Heart left ventricle (tissue), 16 donors: ENCODE measurements at places on chromosomes 16 and 17. TPM values are rescaled to one million over a fixed set of nuclear protein-coding genes. Genes with fewer than 3 reads are reported as not detected.

NOG gene
- total RNA-seq = not detected

PRSS21 gene
- not detected for total RNA-seq

PERCC1 gene
- not detected for total RNA-seq

TEX14 gene
- 0.12 TPM for total RNA-seq

- DNase-seq = no peak
Observed at GRCh38 chr17:8142887-8143580, 9.2 kb downstream of the PER1 start.

DNA sequence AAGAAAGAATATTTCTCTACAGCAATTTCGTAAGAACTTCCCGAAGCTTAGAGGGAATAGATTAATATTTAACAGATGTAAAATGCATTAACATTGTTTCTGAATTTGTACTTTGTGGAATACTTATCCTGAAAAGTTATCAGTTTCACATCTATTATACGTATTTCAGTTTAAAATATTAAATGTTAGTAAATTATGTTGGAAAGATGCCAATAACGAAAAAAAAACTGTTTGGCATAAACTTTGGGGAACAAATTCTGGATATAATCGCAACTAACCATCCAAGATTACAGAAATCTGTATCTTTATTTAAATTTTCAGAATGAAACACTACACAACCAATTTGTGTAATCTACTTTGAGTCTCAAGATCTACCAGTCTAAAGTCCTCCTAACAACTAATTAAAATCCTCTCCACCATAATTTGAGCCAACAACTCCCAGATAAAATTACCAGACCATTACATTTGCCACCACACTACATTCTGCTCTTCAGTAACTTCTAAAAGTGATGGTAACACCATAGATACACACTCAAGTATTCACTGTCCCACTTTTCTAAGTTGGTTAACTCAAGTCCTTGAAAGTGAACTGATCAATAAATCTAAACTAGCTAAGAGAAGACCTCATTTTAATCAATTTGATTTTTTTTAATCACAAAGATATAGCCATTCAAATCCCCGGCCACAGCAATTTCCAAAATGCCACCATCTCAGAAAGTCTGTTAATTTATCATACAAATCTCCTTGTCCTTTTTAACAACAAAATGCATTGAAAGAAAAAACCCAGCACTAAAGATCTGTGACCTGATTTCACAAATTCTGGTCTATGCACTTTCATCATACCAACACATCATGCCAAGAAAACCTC is 2.0 kb downstream of the SIAH1 start:
- no peak for DNase-seq

CES5A gene
- not detected for total RNA-seq

DNA sequence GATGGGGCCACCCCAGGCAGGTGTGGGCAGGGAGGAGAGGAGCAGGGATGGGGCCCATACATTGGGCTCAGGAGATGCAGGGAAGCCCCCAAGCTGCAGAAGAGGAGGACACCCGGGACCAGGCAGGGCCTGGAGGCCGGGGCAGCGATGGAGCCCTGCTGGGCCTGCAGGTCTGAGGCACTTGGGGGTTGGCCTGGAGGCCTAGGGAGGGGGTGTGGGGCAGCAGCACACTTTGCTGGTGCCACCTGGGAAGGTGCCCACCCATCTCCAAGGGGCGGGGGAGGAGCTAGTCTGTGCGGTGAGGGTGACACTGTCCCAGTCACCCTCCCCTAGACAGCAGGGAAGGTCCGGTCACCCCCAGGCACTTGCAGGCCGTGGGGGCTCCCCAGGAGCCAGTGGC is 6.4 kb upstream of the CCDC57 start:
- no peak for DNase-seq

SLC12A3 gene
- total RNA-seq = not detected

ACE gene
- 7.6 TPM for total RNA-seq

DNA sequence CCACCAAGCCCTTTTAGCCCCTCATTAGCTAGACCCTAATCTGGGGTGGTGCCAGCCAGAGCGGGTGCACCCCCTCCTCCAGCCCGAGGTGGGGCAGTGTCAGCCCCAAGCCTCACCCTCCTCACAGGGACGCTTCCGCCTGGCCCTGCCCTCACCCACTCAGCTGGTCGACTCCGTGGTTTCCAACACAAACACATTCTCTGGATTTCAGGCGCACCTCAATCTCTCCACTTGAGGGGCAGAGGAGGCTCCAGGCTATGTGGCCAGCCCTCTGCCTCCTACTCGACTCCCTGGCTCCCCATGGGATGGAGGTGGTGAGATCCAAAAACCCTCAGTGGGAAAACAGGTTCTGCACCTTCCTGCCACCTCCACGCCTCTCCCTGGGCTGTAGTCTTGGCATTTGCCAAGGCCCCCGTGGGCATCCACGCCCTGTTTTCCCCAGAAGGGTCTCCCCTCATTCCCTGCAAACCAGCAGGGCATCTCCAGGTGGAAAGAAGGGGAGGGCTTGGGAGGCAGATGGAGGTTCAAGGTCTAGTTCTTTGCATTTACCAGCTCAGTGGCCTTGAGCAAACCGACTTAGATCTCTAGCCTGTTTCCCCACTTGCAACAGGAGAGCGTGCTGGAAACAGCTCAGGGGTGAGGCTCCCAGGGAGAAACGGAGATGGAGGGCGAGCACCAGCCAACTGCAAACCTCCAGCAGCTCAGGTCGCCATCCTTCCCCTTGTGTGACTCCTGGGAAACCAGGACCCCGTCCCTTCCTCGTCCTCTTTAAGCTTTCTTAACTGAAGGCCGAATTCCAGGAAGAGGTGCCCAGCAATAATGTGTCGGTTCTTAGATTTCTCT is 1.7 kb downstream of the EMP2 start:
- peak; percentile 69 for DNase-seq

DNA sequence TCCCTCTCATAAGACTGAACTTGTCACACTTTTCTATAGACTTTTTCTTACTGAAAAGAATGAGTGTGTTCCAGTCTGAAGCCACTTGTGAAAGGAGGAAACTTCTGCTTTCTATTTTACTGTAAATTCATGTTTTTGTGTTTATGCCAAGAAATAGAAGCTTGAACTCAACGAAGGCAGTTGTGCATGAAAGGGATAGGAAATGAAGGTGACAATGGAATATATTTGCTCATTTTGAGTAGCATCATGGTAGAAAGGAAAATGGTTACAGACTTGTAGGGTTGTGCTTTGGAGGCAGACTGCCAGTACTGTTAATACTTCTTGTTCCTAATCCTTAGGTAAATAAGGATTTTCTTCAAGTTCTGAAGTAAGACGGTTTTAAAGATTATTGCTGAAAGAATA is 8.1 kb downstream of the CLTC start:
- DNase-seq = no peak

- DNase-seq = no peak
Observed at GRCh38 chr17:72952641-72953315, 139.7 kb downstream of the SLC39A11 start.

CD300LF gene
- 7.0 TPM for total RNA-seq

DNA sequence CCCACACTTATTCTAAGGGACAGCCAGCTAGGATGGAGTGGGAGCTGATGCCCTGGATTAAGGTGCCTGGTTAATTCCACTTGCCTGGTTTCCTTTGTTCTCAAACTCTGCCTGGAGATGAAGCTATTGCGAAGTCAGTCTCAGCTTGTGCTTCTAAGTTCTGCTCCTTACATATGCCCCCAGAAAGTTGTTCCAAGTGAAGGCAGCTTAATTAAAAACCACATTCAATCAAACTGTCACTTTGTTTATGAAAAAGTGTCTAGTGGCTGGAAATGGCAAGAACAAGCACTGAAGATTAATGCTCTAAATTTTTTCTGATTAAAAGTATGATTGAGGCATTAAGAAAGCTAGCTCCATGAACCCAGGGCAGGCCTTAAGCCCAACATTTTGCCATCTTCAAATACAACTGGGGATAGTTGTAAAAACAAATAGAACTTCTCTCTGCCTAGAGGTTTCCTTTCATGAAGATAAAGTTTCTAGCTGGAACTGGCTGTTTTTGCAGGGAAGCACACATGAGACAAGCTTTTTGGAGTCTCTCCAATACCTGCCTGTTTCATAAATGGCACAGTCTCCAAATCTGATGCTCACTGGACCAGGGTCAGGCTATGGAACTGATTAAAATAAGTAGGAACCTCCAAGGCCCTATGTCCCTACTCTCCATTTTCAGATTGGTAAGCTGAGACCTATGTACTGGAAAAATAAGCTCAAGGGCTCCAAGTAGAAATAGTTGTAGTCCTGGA is 100.9 kb downstream of the GRIN2A start:
- no peak for DNase-seq

DNA sequence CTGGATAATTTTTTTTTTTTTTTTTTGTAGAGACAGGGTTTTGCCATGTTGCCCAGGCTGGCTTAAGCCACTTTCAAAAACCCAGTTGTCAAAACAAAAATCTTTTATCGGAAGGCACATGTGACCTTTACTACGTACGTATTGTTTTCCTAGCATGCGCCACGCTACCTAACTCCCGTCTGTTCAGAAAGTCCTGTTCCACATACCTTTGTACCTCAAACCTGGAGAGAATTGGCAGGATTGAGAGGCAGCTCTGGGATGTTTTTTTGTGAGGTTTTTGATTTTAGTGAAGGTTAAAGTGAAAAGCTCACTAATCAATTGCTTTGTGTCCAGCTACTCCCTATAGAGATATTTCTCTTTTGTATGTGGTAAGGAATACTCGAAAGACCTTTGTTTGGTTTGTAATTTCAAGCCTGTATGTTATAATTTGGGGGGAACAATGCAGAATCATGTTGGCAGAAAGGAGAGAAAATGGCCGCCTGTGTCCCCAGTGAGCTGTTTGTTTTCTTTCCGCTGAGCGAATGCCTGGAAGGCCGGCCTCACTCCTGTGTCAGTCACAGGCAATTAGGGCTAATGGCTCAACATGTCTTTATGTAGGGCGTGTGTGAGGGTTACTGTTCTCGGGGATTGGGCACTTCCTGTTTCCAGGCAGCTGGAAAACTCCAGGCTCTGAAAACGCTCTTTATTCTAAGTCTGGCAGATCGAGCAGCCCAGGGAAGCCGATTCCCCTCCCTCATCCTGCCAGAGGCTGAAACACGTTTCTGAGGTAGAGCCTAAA is 60.8 kb upstream of the CLEC18A start:
- DNase-seq = peak; percentile 62

DNA sequence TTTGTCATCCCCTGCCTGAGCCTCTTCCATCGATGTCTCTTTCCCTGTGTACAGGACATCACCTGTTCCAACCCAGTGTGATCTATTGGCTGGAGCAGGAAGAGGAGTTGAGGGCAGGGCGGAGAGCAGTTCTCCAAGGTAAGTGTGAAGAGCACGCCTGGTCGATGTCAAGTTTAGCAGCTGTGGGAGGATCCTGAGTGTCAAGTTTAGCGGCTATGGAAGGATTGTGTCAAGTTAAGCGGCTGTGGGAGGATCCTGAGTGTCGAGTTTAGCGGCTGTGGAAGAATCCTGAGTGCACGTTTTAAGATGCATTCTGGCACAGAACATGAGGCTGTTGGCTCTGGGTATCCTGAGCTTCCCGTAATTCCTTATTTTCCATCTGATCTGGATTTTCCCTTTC is 7.2 kb downstream of the ZNF778 start:
- DNase-seq = no peak

GRCh38 chr16:84016477-84016876 is 26.1 kb downstream of the SLC38A8 start:
- DNase-seq = no peak

NLE1 gene
- total RNA-seq = 3.6 TPM

- no peak for DNase-seq
Observed at GRCh38 chr16:81138831-81139557, 42.8 kb upstream of the GCSH start.

- DNase-seq = no peak
Observed at GRCh38 chr16:83501481-83501880, 306.3 kb upstream of the HSBP1 start.

DNA sequence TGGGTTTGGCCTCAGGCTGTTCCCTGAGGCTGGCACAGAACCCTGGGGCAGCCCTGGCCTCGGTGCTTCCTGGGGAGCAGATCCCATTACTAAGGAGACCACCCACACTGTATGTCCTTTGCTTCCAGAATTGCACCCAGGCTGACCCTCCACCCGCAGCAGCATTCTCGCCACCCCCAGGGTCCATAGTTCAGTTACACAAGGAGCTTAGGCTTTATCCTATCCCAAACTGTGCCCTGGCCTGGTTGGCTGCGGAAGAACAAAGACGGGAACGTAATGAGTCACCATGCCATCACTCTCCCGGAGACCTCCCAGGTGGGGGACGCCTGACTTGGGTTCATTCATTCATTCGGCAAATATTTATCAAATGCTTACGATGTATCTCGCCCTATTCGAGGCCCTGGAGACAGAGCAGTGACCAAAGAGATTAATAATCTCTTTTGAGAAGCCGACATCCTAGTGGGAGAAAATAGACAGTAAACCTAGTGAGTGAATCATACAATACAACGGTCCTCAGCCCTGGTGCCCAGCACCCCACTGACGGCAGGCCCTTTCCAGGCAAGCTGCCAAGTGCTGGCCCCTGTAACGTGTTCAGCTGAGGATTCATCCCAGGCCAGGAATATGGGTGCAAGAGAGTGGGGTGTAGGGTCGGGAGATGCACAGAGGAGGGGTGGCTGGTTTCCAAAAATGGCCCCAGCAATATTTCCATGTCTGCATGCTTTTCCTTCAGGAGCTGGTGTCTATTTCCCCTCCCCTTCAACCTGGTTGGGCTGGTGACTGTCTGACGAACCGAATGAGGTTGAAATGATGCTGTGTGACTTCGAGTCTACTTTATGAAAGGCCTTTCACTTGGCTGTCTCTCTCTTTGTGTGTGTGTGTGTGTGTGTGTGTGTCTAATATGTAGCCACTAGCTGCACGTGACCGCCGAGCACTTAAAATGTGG is 134.2 kb downstream of the MGAT5B start:
- DNase-seq = no peak

GRCh38 chr16:68200088-68200783 is 35.7 kb downstream of the ESRP2 start:
- DNase-seq = no peak

GRCh38 chr17:9472094-9472493 is 103.5 kb downstream of the STX8 start:
- no peak for DNase-seq

PIK3R6 gene
- total RNA-seq = 1.1 TPM

- DNase-seq = no peak
Observed at GRCh38 chr17:49494399-49494985, 601 bp upstream of the NGFR start.

NPIPA8 gene
- total RNA-seq = 0.39 TPM

G6PC1 gene
- not detected for total RNA-seq

OR3A3 gene
- total RNA-seq = not detected

EPOP gene
- 1.1 TPM for total RNA-seq

- no peak for DNase-seq
Observed at GRCh38 chr16:85314512-85314971, 202.3 kb upstream of the CIBAR2 start.

GRCh38 chr17:48427598-48427997 is 2.4 kb downstream of the SKAP1 start:
- DNase-seq = no peak
